Body of pancreas (tissue), 4 donors: ENCODE measurements at places on chromosomes 6 and 20. TPM values are rescaled to one million over a fixed set of nuclear protein-coding genes. Genes with fewer than 3 reads are reported as not detected.

Gene MYMX
- total RNA-seq = 4.2 TPM

Gene RNF144B
- 4.0 TPM for total RNA-seq

Gene GGTLC1
- total RNA-seq = not detected

GRCh38 chr6:36076178-36077063 lies 48.8 kb downstream of the MAPK14 start:
- H3K27me3 ChIP-seq = no peaks in the 10 kb centered on the region
- no peaks in the 10 kb centered on the region for H3K4me1 ChIP-seq
- H3K4me3 ChIP-seq = no peak overlapping the region
- peaks cover 14% of the 10 kb centered on the region for H3K36me3 ChIP-seq
- no peak for DNase-seq
